ENCODE measurements at places on chromosomes 3 and 15.

GRCh38 chr3:15611018-15611417, 9.5 kb downstream of the BTD start:
- DNase-seq: no peak

- DNase-seq: no peak
Measured at GRCh38 chr3:28250999-28251398, 9.6 kb downstream of the CMC1 start.

DNA sequence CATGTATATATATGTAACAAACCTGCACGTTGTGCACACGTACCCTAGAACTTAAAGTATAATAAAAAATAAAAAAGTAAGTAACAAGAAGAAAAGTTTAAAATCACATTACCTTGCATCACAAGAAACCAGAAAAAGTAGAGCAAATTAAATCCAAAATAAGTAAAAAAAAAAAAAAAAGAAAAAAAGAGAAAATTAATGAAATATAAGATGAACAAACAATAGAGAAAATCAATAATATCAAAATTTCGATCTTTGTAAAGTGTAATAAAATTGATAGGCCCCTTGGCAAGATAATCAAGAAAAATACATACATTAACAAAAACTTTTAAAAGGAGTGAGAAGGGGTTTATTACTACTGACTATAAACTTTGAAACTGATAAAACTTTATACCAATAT, 7.4 kb upstream of the BHLHE40 start:
- DNase-seq: no peak

GRCh38 chr3:121998030-121998580, 23.9 kb downstream of the ILDR1 start:
- DNase-seq: no peak

GRCh38 chr3:122962149-122962548, 65.4 kb downstream of the SEMA5B start:
- DNase-seq: no peak

DNA sequence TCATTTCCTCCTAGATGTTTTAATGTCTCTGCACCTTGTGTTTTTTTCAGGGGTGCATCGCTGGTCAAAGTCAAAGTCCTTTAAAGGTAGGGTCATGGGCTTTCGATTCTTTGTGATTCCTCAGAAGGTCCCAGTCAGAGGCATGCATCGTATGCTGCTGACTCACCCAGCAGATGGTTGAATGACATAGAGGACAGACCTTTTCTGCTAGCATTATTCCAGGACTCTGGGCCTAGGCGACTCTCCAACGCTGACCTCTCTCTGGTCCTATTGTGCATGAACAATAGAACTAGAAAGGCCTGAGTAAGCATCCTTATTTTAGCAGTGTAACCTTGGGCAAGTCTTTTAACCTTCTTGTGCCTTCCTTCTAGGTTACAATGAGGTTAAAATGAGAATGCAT, 75.9 kb downstream of the DGKG start:
- no peak for DNase-seq

- no peak for DNase-seq
Measured at GRCh38 chr15:58154769-58155168, 16.6 kb downstream of the AQP9 start.

- DNase-seq: no peak
Measured at GRCh38 chr15:35362195-35362829, 183.7 kb downstream of the DPH6 start.

DNA sequence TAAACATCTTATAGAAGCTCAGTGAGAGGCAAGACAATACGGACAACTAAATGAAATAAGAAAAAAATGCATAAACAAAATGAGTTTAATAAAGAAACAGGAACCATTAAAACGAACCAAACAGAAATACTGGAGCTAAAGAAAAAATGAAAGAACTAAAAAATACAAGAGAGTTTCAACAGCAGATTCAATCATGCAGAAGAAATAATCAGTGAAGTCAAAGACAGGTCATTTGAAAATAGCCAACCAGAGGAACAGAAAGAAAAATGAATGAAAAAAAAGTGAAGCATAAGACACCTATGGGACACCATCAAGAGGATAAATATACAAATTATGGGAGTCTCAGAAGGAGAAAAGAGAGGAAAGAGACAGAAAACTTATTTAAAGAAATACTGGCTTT, 42.5 kb upstream of the PRR20G start:
- DNase-seq: no peak

- DNase-seq: no peak
Measured at GRCh38 chr15:33551860-33552259, 241.1 kb downstream of the RYR3 start.

- DNase-seq: no peak
Measured at GRCh38 chr3:99637016-99637367, 1.4 kb upstream of the COL8A1 start.

DNA sequence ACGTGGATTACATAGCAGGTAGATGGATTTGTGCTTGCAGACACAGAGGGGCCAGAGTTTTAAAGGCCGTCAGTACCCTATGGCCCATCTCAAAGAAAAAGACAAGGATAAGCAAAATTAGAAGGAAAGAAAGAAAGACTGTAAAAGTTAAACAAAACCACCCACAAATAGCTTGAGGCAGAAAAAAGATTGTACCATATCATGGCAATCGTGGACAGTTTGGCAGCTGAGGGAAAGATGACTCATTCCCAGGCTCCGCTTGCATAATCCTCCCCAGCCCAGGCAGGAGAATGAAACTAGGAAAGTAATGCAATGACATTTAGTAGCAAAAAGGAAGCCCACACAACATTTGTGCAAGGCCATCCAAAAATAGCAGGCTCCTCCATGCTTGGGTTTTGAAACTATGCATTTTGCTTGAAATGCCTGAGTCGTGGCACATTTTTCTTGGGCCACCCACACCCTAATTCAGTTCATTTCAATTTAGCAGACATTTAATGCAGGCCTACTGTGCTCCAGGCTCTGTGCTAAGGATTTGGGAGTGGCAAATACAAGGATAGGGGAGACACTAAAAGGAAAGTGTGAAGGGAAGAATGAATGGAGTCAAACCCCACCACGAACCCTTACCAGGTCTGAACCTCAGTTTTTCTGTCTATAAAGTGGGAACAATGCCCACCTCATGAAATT, 40.9 kb upstream of the SMAD3 start:
- DNase-seq: no peak

- no peak for DNase-seq
Measured at GRCh38 chr15:33737687-33738601, 230.4 kb upstream of the CHRM5 start.

GRCh38 chr15:63186065-63186464, 3.3 kb upstream of the RAB8B start:
- no peak for DNase-seq

Data from NCI-H1436 treated with DMSO at 0.1 percent for 48 hours (cell line).